ENCODE measurements at places on chromosomes 16 and 17.

DNA sequence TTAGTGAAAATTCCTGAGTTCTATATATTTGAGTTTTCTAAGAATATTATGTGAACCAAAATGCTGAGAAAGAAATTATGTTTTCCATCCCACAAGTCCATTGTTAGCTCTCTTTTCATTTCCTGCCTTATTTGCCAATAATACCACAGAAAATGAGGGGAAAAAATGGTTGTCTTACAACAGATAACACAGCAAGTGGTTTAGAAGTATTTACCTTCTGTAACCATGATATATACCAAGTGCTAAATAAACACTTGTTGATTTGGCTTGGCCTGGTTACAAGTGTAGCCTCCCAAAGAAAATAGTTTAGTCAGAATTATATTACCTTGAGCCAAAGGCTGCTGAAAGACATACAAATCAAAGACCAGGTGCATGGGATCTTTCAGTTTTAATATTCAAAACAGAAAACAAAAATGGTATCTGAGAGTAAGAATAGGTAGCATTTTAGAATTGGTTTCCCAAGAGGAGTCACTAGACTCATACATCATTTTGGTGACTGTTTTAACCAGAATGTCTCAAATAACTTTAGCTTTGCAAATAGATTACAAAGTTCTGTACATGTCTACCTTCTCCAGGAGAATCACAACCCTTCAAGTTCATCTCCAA is 439.8 kb upstream of the DYNLRB2 start:
- no peak for DNase-seq

- no peak for DNase-seq
These were observed 47.7 kb upstream of the TNRC6A start for GRCh38 chr16:24681793-24682192.

DNA sequence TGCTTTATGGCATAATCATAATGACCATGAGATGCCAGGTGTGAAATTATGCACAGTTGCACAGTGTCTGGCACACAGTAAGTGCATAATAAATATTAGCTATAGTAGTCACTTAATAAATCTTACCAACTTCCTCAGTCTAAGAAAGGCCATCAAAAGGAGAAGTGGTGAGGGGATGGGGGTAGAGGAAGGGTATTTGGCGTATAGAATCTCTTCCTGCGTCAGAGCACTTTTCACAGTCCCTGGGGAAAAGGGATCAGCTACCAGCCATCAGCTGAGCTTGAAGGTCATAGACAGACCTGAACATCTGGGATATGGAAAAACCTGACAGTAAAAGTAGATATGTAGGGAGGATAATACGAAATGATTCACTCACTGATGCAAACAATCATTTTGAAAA is 5.8 kb downstream of the CRHR1 start:
- DNase-seq: no peak

GRCh38 chr17:55814377-55814776 is 63.5 kb downstream of the PCTP start:
- no peak for DNase-seq

DNA sequence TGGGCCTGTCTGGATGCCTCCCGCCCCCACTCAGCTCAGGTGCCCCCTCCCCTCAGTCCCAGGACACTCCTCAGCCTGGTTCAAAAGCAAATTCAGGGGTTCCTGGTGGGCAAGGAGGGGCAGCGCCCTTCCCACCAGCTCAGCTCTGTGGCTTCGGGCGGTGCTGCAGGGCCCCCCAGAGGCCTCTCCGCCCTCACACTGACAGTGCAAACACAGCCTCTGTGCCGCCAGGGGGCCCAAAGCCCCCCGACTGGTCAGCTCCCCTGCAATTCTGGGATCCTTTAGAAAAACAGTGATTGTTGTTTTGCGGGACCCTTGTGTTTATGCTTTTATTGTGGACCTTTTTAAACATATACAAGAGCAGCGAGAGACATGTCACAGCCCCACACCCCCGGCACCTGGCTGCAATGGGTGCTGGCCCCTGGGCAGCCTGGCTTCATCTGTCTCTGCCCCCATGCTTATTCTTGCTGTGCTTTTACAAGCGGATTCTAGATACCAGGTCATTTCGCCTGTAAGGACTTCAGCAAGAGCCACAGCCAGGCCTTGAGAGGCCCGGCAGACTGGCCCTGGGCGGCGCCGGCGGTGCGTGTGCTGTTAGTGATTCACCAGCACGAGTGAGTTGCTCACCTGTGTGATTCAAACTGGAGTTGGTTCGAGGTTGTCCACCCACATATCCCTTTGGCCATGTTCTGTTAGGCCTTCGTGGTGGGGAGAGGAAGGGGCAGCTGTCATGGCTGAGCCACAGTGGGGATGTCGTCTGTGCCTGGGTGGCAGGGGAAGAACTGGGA is 21.2 kb downstream of the ZNF469 start:
- DNase-seq: no peak

DNA sequence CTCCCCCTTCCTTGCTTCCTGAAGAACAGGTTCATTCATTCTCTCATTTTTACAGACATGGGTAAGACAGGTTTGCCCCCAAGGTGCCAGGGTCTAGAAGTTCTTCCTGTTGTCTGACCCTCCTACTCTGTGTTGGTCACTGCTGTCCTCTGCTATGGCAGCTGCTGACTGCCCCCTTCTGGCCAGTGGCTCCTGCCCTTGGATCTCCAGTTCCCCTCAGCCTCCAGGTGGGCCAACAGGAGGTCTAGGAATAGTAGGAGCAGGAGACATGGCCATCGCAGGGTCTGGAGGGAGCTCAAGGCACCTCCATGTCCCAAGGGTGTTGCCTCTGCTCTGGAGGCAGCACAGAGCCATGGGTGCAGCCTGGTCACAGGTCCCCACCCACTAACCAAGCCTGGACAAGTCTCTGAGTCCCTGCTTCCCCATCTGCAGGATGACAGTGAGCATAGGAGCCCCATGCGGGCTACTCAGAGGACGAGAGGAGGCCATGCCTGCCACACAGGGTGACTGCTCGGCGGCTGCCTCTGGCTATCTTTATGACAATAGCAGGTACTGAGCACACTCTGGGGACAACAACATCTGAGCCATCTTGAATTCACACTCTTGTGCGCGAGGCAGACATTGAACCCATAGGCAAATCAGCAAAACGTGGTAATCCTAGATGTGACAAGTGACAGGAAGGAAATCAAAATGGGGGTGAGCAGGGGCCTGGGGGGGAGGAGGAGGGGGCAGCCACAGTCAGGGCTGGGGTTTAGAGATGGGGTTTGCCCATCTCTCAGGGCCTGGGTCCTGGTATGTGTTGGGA is 27.0 kb upstream of the NXPH3 start:
- DNase-seq: no peak

- DNase-seq: no peak
These were observed 26.9 kb upstream of the PHAF1 start for GRCh38 chr16:67082891-67083290.

DNA sequence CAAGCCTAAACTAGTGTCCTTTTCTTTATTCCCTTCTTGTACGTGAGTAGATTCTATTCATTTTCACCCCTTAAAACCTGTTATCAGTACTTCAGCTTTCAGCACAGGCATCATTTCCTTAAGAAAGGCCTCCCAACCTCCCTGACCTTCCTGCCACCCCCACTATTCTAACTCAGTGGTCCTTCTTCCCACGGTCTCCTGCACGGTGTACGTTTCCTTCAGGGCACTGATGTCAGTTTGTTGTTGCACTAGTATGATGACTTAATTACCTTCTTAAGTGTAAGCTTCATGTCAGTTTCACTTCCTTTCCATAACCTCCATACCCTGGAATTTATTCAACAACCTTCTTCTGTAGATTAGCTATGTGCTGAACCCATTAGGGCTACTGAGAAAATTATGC is 484.2 kb downstream of the HS3ST4 start:
- no peak for DNase-seq

- DNase-seq: no peak
These were observed 2.3 kb downstream of the EVI2B start for GRCh38 chr17:31311526-31311925.

GRCh38 chr16:56193951-56194726 is 2.9 kb downstream of the GNAO1 start:
- peak; percentile 32 for DNase-seq

DNA sequence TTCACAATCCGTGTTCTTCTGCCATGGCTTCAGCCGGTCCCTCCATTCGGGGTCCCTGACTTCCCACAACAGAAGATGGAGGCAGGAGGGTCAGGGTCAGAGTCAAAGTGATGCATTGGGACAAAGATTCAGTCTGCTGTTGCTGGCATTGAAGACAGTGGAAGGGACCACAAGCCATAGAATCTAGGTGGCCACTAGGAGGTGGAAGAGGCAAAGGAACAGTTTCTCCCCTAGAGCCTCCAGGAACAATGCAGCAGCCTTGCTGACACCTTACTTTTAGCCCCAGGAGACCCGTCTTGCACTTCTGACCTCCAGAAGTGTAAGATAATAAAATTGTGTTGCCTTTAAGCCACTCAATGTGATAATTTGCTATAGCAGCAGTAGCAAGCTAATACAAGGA is 55.9 kb downstream of the MFSD11 start:
- DNase-seq: no peak

DNA sequence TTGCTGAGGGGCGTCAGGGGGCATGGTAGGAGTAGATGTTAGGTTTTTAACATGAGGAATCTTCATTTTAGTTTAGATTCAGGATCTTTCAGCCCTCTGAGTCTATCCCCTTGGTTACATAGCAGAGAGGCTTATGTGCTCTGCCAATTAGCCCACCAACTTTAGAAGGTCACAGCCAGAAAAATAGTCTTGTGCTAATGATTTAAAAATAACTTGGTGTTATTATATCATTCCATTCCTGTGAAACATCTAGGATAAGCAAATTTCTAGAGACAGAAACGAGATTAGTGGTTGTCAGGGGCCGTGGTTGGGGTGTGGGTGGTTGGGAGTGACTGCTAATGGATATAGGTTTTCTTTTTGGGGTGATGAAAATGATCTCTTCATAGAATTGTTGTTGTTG is 183.7 kb downstream of the SNX29 start:
- DNase-seq: no peak

DNA sequence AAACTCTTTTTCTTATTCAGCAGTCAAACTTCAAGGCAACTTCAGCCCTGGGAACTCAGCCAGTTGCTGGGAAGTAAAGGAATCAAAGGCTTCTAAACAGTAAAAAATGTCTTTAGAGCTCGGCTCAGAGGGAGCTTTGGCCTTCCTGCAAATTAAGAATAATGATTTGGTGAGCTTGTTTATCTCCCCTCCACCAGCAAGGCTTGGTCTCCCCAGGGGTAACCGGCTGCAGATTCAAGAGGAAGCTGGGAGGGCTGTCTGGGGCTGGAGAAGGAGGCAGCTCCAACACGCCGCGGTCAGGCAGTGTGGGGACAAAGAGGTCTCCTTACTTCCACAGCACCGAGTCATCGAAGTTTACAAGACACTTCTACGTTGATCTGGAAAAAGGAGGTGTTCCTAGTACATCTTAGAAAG is 17.7 kb upstream of the DOC2B start:
- no peak for DNase-seq

DNA sequence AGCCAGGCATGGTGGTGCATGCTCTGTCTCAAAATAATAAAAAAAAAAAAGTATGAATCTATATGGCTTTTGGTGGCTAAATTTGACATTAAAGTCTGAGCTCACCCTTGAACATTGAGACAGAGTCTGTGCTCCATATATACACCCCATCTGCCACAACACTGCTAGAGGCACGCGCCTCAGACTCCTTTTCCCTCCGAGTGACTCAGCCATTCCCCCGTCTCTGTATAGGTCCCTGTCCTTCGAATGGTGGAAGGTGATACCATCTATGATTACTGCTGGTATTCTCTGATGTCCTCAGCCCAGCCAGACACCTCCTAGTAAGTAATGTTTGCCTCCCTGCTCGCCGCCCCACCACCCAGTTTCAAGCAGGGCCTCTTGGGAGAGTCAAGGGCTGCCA is 4.5 kb upstream of the EFNB3 start:
- DNase-seq: no peak

DNA sequence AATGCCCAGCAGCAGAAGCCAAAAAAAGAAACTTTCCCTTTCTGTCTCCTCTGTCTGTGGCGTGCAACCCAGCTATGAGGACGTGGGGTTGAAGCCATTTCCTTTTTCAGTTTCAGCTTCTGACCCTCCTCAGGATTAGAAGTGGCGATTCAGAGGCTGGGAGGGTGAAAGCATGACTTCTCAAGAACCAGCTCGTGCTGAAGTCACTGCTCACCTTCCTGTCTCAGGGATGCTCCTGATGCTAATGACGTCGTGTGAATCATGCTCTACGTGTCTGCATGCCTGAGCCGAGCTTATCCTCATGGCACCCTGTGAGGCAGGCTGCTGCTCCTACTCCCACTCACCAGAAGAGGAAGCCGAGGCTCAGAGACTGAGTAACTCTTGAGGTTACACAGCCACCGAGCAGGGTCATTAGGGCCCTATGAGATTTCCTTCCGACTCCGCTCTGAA is 5.7 kb upstream of the LPO start:
- DNase-seq: no peak

DNA sequence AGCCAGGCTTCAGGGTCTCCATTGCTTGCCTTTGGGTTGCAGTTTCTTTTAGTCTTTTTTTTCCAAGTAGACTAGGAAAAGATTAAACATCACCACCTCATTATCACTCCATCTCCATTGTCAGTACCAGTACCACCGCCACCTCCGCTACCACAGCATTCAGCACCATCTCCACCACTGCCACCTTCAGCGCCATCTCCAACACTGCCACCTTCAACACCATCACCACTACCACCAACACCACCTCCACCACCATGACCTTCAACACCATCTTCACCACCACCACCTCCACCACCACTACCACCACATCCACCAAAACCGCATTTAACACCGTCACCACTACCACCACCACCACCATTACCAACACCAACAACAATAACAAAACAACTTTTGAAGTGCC is 141.5 kb upstream of the MPHOSPH6 start:
- no peak for DNase-seq

DNA sequence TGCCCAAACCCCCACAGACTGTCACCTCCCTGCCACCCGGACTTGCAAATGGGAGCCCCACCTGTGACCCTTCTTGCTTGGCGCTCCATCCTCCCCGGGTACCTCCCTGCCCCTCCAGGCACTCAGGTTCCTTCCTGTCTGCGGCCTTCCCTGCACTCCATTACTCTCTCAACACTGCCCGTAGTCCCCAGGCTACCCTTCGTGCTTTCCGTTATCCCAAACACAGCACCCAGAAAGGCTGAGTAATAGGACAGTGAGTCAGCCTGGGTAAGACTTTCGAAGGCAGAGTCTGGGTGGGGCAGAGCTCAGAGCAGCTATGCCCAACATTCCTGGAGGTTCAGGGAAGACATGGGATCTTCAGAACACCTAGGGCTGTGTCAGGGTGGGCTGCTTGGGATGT is 16.6 kb upstream of the C16orf74 start:
- no peak for DNase-seq

GRCh38 chr16:72873044-72873443 is 174.9 kb downstream of the ZFHX3 start:
- no peak for DNase-seq

- DNase-seq: no peak
These were observed 1.3 kb downstream of the GJD3 start for GRCh38 chr17:40363111-40363827.
